Activated CD4-positive, alpha-beta T cell treated with anti-CD3 and anti-CD28 coated beads for 1 hour (primary cell): ENCODE measurements at places on chromosomes 4 and X.

DNA sequence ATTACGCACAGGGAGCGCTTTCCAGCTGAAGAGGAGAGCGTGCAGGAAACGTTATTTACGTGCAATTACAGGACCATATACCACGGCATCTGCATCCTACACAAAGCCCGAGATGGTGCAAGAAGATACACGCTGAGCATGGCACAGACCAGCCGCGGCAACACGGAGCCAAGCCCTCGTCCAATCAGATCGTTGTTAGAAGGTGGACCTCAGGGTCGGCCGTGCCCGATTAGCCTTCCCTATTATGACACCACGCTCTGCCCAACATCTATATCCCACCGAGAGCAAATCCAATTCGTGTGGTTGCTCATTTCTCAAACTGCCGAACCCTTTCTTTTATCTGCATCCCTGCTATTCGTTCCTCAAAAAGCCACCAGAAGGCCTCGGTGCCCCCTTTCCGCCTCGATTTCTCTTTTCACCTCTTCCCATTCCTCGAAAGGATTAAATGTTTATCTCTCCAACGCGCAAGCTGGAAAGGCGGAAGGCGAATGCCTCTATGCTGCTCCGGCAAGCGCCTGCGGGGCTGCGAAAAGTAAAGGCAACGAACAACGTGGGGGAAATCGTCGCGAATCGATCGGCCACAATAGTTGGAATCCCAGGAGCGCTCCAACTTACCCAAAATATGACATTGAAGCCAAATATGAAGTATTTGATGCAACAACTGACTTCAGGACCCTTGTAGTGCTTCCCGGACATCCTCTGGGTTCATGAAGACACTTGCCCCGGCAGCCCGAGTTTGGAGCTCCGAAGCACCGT, 702 bp downstream of the TSPAN5 start:
- DNase-seq, result no peak

- DNase-seq, result no peak
Observed at GRCh38 chrX:153692611-153693156, 5.0 kb downstream of the SLC6A8 start.

DNA sequence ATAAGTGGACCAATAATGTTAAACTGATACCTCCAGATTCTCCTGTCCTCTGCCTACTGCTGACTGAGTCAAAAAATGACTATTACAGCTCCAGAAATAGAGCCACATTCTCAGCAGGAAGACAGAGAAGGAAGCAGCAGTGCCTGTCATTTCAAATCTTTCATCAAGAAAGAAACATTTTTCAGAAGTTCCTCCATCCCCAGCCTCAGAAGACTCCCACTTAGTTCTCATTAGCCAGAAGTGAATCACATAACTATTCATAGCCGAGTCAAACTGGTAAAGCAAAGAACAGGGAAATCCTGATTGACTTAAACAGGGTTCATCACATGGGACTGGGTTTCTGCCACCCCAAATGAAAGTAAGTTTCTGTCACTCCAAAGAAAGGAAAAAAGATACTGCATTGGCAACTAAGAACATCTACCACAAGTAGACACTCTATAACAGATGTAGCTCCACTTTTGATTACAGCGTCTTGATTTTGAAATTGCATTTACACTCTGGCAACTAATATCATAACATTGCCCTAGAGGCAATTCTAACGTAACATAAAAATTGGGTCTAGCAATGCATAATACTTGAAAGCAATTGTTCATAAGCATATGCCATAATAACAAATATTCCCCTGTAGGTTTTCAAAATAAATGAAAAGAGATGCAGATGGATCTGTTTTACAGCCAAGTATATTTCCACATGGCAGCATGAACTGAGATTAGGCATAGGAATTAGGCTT, 599.8 kb downstream of the GALNTL6 start:
- no peak for DNase-seq

DNA sequence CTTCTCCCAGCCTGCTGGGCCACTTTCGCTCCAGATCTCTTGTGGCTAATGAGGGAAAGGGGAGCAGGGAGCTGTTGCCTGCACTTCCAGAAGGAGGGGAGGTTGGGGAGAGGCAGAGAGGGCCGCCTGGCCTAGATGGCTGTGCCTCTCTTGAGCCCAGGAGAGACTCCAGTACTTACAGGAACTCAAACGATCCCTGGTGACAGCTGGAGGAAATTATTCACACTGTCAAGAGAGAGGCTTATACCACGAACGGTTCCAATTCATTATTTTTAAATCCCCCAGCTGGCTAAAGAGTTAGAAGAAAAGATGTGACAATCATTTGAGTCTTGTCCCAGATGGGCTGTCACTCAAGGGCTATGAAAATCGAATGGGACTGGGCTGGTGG, 96.1 kb downstream of the PHKA2 start:
- no peak for DNase-seq

DNA sequence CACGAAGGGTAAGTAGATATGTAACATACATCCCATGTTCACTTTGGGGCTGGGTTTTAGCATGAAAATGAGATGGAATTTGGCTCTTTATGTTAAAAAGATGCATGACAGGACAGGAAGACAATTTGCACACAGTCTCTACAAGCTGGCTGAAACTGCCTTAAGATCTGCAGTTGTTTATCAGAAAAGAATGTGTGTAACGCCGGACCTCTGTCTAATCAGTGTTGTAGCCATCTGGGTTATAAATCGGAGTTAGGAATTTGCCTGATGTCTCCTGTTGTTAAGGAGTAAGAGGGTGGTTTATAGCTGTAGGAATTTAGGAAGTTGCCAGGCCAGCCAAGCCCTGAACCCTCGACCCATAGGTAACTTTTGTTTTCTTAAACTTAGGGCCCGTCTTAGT, 562.9 kb upstream of the FAT1 start:
- no peak for DNase-seq

DNA sequence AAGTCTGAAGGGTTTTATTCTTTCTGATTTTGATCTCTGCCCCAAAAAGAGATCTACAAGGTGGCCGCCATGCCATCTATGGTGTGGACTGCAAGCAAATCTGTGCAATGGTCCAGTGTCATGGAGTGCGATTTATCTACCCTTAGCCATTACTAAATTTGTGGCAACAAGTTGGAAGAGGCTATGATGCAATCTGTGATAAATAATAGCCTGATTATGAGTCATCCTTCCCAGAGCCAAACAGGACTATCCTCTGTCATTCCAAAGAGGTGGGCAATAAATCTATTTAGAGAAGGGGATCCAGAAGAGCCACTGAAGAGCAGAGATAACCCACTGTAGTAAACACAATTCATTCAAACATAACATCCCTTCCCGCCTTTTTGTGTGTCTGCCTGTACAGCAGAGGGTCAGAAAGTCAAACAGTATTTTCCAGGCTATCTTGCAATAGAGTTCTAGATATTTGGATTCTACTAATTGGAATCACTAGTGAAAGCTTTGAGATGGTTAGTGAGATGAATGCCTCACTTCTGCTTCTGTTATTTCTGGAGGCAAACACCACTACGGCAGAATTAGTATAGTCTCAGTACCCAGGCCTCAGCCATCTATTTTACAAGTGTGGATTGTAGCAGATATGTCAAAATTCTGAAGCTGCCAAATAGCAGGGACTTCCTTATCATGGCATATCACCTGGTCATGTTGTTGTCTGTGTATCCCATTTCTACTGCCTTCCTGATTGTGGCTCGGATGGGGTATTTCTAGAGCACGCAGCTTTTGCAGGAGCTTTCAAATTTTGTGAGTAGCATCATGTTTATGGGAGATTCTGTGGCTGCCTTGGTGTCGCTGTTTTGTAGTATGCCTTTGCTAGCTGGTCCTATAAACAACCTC, 192.0 kb downstream of the SMIM20 start:
- DNase-seq, result no peak

DNA sequence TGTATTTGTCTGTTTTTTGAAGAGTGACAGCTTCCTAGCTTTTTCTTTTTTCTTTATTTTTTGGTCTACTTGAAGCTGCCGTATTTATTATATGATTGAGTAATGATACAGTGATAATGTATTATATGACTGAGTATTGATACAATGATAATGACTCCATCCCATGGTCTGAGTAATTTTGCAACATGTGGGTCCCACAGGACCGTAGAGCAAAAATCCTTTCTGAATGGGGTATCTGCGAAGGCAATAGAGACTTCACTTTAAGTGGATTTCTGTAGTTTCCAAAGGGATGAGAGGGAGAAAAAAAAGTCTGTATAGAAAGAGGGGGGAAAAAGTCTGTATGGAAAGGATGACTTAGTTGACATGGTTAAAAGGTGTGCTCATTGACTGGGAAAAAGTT, 41.0 kb downstream of the SLIT2 start:
- no peak for DNase-seq

DNA sequence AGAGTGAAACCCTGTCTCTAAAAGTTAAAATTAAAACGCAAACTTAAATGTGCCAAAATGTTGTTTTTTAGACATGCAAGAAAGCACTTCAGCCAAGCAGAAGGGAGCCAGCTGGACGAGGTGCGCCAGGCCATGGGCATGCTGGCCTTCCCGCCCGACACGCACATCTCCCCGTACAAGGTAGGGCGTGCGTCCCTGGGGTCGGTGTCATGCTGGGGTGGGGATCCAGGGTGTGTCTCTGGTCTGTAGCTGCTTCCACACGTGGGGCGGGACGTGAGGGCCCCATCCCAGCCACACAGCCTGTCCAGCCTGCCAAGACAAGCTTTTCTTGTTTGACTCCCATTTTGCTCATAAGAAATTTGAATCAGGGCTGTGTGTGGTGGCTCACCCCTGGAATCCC, 14.3 kb upstream of the UVSSA start:
- DNase-seq, result no peak

GRCh38 chrX:31508338-31508737, 436.5 kb upstream of the FTHL17 start:
- no peak for DNase-seq

DNA sequence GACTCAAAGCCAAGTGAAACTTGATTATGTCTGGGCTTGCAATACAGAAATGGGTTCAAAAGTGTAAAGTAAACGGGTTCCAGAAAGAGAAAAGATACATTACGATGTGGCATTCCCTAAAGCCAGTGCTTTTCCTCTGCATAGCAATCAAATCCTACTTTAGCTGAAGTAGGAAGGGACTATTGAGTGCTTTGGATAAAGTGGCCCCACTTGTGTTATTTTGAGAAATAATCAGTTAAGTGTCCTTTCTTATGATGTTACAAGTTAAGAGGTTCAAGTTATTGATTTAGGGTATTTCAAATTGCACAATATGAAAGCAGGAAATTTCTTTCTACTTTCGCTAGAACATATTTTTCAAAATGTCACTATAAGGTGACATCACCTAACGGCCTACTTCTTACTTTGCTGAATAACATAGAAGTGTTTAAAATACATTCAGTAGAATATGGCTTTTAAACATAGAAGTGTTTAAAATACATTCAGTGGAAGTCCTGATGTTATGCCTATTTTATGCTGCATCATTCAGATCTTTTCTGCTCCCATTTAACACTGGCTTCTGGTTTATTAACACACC, 235.2 kb downstream of the DTHD1 start:
- DNase-seq, result no peak

GRCh38 chrX:101677028-101677427, 17.4 kb upstream of the ARMCX2 start:
- no peak for DNase-seq

DNA sequence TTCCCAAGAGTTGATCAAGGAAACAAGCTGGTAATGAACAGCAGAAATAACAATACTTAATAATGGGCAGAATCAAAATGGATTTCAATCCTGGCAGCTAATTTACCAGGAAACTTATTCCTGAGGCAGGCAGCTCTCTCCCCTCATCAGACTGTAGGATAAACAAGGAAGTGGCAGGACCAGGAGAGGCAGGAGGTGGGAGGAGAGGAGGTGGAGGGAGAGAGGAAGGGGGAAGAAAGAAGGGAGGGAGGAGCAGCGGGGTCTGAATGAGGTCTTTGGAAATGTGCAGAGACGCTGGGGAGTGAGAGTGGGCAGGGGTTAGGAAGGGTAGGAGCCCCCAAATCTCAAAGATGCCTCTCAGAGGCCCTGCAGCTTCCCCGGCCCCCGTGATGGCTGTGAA, 231.5 kb downstream of the BCOR start:
- no peak for DNase-seq

DNA sequence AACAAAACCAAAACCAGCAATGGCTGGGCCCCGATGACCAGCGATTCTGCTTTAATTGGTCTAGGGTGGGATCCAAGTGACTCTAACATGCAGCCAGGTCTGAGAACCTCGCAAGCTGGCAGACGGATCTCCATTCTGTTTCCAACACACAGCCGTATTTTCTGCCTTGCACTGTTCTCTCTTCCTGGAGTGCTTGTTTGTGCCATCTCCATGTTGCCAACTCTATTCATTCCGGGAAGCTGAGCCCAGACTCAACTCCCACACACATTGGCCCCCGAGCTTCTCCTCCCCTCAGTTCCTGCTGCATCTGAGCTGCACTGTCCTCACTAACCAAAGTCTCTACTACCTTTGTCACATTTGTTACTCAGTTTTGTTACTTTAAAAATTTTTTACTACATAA, 35.6 kb downstream of the GEMIN8 start:
- no peak for DNase-seq

DNA sequence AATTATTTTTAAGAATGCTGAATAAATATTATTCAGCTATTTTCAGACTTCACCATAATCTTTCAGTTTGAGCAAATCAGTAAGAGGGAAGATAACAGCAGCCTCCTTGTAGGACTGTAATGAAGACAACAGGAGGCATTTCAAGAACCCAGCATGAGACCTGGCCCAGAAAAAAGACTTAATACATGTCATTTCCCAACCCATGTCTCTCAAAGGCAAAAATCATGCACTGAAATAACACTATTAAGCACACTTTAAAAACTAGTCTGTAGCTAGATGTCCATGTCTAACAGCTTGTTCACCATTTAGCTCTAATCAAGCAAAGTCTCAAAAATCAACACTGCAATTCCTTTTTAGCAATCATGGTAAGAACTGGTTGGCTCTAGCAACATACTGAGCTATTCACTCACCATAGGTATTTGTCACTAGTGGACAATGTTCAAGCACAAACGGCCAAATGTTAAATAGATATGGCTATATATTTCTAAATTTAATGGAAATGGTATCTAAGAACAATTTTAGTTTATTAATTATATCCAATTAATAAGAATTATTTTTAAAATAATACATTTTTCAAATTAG, 109.9 kb downstream of the WDFY3 start:
- no peak for DNase-seq

DNA sequence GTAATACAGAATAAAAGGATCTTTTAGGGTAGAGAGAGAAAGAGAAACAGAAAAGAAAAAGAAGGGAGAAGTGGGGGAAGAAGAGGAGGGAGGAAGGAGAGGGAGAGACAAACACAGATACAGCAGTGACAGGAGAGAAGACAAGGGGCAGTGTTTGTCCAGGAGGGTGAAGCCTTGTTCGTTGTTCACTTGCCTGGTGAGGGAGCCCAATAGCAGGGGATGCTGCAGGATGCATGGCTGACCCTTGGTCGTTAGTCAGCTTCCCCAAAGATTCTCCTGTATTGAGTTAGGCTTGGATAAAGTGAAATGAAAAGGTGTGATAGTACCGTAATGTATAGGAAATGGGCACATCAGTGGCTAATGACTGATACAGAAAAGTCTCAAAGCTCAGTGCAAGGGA, 403.7 kb downstream of the IL15 start:
- DNase-seq, result no peak

DNA sequence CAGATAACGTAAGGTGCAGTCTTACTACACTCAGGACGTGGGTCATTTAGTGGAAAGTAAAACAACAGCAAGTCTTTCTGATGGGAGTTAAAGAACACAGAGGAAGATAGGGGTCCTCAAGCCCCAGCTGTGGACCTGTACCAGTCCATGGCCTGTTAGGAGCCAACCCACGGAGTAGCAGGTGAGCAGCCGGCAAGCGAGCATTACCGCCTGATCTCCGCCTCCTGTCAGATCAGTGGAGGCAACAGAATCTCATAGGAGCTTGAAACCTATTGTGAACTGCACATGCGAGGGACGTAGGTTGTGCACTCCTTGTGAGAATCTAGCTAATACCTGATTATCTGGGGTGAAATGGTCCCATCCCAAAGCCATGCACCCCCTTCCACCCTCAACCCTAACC, 1180.8 kb downstream of the FSTL5 start:
- no peak for DNase-seq
